ENCODE measurements at places on chromosomes 2 and 18.
A peak's percentile ranks its signal among the peaks of the same experiment; 100 is the strongest.

GRCh38 chr18:48442761-48443160 is 33.6 kb upstream of the ZBTB7C start:
- no peak for DNase-seq

GRCh38 chr2:181203412-181203811 is 223.0 kb downstream of the UBE2E3 start:
- no peak for DNase-seq

GRCh38 chr2:8658064-8658862 is 23.6 kb upstream of the ID2 start:
- no peak for DNase-seq

DNA sequence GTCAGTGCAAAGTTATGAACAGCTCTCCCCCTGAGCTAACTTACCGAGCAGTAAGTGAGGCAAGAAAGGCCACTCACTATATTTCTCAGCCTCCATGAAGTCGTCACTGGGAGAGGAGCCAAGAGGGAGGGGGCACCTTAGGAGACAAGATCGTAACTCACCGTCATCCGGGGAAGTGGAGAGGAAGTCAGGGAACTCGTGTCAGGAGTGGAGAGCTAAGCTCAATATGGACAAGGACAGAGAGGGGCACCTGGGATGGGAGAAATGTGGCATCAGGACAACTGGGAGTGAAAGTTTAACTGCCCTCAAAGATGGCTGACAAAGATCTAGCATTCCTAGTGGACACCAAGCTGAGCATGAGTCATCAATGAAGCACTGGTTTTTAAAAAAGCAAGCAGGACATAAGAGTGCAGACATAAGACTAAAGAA is 37.1 kb downstream of the BCL11A start:
- no peak for DNase-seq

- DNase-seq = no peak
These were observed 130.7 kb downstream of the MREG start for GRCh38 chr2:215882689-215883088.

DNA sequence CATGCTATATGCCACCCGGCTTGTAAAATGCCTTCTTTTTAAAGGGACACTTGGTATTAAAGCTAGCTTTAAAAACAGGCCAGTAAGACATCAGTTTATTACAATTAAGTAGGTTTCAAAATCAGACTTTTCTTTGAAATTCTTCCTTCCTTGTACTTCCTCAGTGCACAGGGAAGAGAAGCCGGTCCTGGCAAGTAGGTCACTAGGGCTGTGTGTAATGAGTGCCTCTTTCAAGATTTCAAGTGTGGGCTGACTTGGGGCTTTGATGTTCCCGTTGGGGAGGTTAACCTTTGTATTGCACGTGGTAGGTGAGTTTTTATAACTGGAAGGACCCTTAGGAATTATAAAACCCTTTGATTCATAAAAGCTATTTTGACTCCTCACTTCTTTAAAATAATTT is 566.4 kb upstream of the ID2 start:
- no peak for DNase-seq

DNA sequence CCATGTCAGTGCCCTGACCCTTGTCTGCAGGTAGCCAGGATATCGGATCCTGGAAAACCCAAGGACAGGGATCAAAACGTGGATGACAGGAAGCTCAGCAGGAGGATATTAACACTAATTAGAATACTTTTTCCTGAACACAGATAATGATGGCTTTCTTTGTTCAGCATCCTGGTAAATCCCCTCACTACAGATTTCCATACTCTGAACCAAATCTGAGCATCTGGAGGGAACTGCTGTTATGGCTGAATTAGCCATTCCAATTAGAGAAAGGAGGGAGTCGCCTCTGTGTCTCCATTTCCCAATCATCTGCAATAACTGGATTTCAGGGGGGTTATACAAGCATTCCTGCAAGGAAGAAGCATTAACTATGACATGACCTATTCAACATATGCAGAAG is 24.4 kb downstream of the CXCR4 start:
- no peak for DNase-seq

DNA sequence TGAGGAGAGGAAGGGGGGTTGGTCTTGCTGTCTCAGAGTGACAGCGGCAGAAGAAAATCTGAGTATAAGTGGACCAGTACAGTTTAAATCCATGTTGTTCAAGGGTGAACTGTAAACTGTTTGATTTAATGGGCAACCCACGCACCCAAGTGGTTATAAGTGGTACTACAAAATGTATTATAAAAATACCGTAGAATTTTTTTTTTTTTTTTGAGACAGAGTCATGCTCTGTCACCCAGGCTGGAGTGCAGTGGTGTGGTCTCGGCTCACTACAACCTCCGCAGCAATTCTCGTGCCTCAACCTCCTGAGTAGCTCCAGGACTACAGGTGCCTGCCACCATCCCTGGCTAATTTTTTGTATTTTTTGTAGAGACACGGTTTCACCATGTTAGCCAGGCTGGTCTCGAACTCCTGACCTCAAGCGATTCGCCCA is 2.1 kb upstream of the CHCHD5 start:
- peak; percentile 24 for DNase-seq

- no peak for DNase-seq
These were observed 19.6 kb downstream of the EHD3 start for GRCh38 chr2:31253356-31254131.

All from CD4-positive, alpha-beta T cell treated with Interferon alpha-2 for 1 hour (primary cell).